ENCODE measurements at places on chromosomes 7 and 10.

GRCh38 chr10:110931769-110932381 lies 12.5 kb downstream of the SHOC2 start:
- DNase-seq, result no peak

DNA sequence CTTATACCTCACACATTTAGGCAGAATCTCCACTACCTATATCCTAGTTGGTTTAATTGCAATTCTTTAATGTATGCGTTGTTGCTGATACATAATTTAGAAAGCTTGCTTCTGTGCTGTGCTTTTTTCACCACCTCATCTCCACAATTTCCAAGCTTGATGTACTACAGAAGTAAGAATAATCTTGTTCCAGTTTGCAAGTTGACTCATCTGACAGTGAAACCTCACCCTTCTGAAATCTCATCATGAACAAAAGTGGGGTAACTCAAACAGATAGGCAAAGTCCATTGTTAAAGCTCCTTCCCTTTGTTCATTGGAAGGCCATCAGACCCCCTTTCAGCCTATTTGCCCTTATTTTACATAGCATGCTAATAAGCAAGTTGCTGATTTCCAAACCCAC lies 13.6 kb downstream of the EIF4EBP2 start:
- no peak for DNase-seq

DNA sequence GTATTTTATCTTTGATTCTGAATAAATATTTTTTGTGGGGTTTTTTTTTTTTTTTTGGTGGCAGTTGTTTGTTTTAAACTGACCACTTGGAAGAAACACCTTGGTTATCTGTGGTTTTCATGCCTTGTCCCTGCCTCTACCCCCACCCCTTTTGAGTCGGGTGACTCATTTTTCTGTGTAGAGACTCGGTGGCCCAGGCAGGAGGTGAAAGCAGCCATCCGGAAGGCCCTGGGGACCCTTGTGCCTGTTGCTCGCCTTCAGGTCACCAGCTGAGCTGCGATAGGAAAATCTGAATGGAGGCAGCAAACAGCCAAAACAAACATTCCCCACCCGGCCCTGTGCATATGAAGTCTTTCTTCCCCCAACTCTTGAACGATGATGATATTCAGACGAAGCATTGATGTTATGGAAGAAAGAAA lies 22.8 kb downstream of the CYP17A1 start:
- DNase-seq, result no peak

- no peak for DNase-seq
Measured at GRCh38 chr10:89209718-89210117, 2.6 kb upstream of the CH25H start.

DNA sequence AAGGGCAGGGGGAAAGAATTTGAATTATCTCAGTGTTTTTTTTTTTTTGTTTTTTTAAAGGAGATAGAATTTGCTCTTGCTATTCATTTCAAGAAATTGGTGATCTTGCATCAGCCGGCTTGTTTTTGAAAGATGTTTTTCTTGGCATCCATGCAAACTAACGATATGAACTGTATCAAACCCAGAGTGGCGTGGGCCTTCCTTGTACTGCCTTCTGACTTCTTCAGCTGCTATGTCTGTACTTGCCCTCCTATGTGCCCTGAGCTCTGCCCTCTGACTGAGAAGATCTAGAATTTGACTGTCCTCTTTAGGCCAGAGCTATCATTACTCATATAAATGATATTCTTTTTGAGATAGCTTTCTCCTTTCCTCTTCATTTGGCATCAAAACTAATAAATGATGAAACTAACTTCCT lies 183.1 kb downstream of the EXOC4 start:
- DNase-seq, result no peak

- DNase-seq, result no peak
Measured at GRCh38 chr10:61332581-61332980, 120.6 kb downstream of the TMEM26 start.

DNA sequence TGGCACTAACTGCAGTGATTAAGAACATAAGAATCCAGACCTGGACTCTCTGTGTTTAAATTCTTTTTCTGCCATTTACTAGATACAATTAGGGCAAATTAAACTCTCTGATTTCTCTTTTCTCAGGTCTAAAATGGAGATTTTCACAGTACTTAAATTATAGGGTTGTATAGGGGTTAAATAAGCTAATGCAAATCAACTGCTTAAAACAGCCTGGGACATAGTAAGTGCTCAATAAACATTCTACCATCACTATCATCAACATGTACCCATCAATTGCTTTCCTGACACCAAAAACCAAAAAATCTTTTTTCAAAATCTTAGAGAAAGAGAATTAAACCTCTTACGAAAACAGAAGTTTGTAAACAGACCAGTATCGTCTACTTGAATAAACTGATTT lies 4.5 kb downstream of the ZNF800 start:
- DNase-seq, result no peak

All from iPS DF 19.7 (cell line).